Posterior cingulate gyrus (tissue), 11 donors: ENCODE measurements at places on chromosomes 1 and 21.
A peak's percentile ranks its signal among the peaks of the same experiment; 100 is the strongest.

DNA sequence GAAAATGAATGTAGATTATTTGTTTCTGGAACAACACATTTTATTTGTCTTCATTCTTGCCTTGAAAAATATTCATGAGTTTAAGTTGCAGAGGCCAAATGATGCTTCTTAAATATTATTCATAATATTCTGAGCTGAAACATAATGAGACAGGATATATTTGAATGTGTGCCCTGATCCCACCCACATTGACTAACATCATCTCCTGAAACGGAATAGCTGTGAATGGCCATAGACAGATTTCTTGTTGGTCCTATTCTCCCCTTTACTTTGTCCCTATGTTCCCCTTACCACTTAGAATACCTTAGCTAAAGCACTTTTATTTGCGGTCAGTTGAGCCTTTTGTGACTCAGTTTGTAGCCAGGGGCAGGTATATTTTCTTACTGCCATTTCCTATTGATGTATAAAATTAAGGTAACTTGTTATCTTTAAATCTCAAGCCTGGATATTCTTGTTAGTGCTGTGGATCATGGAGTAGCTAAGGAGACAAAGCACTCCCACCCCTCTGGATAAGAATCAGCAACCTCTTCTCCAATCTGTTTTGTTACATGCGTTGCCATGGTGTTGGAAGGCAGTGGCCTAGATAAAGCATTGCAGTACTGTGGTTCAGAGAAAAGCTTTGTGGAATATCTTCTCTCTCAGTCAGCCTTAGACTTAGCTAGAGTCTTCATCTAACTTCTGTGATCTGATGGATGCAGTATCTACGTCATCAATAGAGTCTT is 478.5 kb upstream of the DEPDC1 start:
- DNase-seq: no peak

DNA sequence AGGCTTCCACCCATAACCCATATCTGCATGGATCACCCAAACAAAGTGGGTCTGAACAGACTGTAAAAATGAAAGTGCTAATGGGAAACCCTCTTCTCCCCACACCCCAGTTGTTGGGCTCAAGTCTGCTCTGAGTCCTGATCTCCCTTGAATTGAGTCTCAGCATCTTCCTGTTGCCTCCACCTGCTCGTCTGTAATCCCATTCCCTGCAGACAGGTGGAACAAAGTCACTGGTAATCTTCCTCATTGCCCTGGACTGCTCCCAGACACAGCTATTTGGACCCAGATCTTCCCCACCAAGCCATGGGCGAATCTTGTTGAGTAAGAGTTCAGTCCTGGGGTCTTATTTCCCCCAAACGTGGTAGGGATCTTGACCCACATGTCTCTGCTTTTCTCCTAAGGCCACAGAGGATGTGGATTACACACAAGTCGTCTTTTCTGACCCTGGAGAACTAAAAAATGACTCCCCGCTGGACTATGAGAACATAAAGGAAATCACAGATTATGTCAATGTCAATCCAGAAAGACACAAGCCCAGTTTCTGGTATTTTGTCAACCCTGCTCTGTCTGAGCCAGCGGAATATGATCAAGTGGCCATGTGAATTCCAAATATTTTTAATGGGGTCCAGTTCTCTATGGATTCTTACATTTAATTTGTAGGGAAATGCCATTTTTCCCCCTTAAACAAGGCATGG is 15.7 kb downstream of the AVPR1B start:
- no peak for DNase-seq

- no peak for DNase-seq
Observed at GRCh38 chr1:214557952-214558735, 6.7 kb upstream of the PTPN14 start.

DNA sequence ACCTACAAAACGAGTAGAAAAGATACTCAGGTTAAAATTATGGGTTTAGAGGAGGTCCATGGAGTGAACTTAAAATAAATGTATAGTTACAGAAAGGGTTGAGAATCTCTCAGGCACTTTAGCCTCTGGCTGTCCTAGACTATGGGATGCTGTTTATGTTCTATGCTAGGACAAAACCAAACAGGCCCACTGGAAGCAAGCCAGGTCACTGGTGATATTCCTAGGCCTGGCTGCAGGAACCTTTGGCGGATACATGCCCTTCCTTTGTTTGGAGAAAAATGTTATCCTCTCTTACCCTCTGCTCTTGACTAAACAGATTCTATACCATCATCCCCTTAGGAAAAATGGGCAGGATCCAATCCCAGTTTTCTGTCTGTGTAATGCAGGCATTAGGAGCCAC is 90.7 kb upstream of the DUSP10 start:
- DNase-seq: no peak

GRCh38 chr1:24865168-24865567 is 64.9 kb downstream of the RUNX3 start:
- DNase-seq: no peak

- DNase-seq: no peak
Observed at GRCh38 chr1:160363010-160363409, 3.9 kb upstream of the NHLH1 start.

- no peak for DNase-seq
Observed at GRCh38 chr1:219434285-219434922, 178.5 kb downstream of the ZC3H11B start.

DNA sequence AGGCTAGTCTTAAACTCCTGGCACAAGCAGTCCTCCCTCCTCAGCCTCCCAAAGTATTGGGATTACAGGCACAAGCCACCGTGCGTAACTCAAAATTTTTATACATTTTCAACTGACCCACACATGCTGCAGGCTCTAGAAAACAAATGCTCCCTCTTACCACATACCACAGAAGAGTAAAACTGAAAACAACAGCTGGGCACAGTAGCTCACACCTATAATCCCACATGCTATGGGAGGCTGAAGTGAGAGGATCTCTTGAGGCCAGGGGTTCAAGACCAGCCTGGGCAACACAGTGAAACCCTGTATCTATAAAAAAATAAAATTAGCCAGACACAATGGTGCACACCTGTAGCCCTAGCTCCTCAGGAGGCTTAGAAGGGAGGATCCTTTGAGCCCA is 56.7 kb downstream of the AKT3 start:
- DNase-seq: no peak

DNA sequence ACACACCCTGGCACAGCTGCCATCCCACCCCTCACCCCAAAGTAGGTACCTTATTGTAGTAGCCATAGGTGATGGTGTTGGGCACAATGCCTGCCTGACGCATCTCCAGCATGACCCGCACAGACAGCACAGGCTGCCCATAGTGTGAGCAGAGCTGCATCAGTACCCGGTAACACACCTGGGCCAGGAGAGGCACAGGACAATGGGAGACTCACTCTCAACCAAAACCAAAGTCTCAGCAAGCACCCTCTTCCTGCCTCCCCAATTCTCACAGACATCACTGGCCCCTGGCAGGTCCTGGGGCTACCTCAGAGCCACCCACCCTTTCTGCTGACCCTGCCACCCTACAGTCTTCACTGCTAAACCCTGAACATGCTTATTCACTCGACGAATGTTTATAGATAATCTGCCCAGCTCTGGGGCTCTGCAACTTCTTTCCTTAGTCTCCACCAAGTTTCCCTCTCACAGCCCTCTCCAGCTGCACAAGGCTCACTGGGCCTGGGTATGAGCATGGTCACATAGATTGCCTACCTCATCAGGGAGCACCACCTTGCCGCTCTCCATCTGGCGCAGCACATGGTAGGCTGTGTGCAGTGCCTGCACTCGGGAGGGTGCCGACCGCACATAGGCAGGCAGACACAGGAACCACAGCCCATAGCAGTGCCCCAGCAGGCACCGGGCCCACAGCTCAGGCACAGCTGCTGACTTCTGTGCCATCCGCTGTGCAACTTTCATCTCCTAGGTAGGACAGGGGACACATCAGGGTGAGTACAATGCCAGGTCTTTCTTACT is 10.3 kb downstream of the DENND4B start:
- no peak for DNase-seq

DNA sequence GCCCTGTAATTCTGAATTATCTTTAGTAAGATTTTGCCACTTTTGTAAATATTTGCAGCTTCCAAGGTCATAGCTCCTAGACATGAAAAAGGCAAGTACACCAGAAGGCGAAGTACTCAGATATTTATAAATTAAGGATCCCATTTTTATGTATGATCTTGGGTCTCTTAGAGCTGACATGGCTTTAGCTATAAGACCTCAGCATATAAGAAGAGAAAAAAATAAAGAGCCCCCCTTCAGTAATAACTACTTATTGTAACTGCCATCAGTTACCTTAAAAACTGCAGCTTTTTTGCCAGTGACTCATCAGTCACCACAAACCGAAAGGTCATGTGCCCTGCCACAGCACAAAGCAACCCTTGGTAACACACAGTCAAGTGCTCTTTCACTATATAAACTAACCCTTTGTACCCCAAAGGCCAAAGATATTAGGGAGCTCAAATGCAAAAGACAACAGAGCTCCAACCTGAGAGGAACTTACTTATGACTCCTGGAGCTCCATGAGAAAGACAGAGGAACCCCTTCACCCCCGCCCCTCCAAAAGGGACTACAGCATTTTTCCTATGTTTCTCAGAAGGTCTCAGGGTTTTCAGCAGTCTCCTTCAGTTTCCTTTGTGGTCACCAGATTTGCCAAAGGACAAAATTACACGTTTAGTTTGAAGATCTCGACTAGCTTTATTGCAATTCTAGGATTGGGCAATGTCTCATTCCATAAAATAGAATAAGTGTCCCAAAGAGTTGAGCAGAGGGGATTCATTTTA is 219.8 kb upstream of the DUSP10 start:
- DNase-seq: no peak

DNA sequence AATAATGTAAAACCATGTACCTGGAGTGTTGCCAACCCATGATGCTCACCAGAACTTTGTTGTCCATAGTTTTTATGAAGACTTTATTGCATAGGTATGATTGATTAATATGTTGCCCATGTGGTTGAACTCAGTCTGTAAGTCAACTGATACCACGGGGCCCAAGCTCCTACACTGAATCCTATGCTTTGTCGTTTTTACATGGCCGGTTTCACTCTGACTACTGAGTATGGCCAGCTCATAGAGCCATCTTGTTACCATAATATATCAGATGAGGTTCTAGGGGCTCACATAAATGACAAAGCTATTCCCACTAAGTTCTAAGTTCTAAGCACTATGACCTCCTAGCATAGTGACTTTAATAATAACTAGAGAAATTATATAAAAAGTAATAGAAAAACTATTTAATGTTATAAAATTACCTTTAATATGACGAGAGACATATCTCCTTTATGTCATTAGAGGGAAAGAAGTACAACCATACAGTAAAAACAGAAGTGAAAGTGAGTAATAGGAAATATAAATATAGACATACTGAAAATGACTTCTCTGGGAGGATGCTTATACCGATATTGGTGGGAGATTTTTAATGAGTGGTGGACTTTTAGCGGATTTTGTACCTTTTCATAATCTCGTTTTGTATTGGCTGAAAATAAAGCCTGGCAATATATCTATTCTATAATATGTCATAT is 983.4 kb upstream of the PRMT6 start:
- no peak for DNase-seq

GRCh38 chr1:18064534-18064933 is 43.1 kb upstream of the IGSF21 start:
- no peak for DNase-seq

DNA sequence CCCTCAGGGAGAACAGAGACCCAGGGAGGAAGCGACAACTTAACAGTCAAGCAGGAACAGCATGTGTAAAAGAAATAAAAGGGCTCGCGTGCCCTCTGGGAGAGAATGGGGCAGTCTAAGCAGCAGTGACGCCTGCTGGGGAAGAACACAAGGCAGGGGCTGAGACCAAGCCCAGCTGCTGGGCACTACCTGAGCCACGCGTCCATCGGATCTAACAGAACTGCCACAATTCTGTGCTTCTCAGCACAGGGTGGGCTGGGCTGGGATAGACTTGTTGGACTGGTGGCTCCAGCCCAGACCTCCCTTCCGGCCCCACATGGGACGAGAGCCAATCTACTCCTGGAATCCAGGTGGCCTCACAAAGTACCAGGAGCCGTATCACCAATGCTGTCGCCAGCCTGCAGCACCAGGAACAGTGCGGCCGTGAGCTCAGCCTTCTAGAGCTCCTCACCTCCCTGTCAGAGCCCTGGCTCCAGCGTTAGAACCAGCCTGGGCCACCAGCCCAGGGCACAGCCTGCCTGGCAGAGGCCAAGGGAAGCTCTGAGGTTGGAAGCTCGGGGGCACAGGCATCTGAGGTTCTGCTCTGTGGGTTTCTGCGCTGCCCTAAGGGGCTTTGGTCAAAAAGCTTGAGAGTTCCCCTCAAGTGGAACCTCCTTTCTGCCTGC is 7.4 kb downstream of the LRRC47 start:
- DNase-seq: no peak

- DNase-seq: peak; percentile 21
Observed at GRCh38 chr1:39655578-39656268, 16.2 kb downstream of the NT5C1A start.

GRCh38 chr1:65431111-65431705 is 10.7 kb downstream of the LEPR start:
- no peak for DNase-seq

DNA sequence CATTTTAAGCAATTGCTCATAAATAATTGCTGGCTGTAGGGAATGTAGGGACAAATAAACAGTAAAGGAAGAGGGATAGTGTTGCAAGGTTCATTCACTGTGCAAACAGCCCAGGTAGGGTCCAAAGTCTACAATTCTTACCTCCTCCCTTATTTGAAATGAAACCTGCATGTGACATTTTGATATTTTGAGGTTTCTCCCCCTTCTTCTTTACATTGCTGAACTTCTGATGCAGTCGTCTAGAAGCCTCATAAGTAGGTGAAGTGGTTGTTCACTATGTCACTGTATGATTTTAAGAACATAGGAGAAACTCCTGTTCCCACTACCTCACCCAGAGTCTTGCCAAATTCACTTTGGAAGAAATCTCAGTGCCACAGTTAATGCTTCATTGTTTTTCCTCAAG is 16.1 kb downstream of the F5 start:
- DNase-seq: no peak

- no peak for DNase-seq
Observed at GRCh38 chr1:160411271-160412027, 11.1 kb downstream of the VANGL2 start.

DNA sequence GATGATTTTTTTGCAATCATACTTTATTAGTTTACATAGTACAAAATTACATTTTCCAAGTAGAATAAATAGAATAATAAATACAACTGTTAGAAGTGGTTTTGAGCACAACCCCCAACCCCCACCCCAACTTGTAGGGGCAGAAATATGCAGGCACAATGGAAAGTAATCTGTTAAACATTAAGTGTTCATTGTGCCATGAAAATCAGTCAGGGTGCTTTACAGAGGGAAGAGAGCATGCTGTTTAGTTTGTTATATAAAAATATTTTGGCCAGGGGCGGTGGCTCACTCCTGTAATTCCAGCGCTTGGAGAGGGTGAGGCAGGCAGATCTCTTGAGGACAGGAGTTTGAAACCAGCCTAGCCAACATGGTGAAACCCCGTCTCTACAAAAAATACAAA is 2.6 kb downstream of the OR10T2 start:
- no peak for DNase-seq

DNA sequence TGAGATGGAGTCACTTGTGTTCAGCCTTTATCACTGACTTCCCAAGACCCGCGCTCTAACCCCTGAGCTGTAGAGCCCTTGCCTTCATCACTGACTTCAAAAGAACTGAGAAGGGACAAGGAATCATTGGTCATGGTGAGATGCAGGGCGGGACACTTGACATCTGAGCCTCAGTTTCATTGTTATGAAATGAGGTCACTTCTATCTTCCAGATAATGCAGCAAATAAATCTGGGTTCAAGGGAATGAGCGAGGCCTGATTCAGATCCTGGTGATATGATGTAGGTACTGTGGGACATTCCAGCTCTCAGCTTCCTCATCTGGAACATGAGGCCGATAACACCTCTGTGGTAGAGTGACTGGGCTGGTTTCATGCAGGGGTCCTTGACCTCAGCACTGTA is 13.8 kb downstream of the KAZN start:
- DNase-seq: no peak
